Stimulated activated CD8-positive, alpha-beta memory T cell treated with anti-CD3 and anti-CD28 coated beads, Interleukin-4, amount 100 ng/mL, for 1 hour (primary cell): ENCODE measurements at places on chromosomes 12 and 14.

DNA sequence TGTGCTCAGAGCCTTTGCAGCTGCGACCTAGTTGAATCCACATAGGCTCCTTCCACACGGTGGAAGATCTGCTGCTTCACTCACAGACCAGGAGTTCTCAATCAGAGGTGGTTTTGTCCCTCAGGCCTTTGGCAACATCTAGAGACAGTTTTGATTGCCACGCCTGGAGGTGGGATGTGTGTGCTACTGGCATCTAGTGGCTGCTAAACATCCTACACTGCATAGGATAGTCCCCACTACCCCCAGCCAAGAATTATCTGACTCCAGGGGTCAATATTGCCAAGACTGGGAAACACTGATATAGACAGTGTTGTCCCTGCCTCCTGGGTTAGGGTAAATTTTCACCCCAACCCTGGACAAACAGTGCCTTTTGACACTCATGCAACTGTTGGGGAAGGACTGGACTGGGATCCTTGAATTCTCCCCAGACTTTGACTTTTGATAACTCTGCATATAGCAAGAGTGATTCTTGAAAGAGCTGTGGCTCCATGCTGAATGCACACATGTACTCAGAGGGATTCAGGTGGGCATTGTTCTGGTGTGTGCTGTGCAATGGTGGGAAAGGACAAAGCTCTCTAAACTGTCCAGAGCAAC, 39.8 kb downstream of the BAZ2A start:
- DNase-seq: no peak

DNA sequence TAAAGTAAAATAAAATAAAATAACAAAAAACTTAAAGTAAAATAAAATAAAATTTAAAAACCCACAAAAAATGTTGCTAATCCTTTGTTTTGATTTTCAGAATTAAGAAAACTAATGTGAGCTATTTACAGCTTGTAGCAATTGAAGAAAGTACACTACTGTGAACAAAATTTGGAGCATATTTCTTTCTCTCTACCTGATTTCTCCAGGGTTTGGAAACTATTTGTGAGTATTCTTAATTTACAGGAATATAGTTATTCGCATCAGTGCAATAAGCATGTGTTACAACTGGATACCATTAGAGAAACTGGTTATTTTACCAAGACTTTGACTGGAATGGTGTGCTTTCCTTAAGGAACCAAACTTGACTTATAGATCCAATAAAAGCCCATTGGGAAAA, 86.1 kb upstream of the CNOT2 start:
- DNase-seq: no peak

DNA sequence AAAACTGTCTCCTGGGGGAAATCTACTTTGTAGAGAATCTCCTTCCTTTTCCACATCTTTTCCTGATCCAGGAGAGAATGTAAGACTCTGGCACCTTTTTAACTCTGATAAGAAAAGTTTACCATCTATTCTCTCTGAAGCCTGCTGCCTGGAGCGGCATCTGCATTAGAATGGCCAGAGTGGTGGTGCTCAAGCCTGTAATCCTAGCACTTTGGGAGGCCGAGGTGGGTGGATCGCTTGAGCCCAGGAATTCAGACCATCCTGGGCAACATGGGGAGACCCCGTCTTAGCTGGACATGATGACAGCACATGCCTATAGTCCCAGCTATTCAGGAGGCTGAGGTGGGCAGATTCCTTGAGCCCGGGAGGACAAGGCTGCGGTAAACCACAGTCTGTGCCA, 1.4 kb upstream of the CHFR start:
- no peak for DNase-seq

DNA sequence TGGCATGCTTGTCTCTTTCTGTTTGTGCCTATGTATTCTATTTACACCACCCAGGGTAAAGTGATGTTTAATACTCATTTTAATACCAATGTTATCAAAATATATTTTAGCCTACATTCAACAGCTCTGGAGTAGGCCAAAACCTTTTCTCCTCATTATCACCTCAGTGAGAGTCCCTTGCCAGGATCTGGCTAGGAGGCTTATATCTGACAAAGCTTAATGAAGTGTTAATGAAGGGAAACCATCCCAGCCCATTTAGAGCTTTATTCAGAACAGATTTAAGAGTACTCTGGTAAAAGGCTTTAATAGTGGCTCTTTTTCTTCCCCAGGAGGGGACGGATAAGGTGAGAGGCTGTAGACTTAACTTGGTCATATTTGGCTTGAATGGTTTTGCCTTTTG, 137.6 kb downstream of the GRIN2B start:
- DNase-seq: no peak

- no peak for DNase-seq
These were observed 162.1 kb upstream of the AVPR1A start for GRCh38 chr12:63313139-63313538.

DNA sequence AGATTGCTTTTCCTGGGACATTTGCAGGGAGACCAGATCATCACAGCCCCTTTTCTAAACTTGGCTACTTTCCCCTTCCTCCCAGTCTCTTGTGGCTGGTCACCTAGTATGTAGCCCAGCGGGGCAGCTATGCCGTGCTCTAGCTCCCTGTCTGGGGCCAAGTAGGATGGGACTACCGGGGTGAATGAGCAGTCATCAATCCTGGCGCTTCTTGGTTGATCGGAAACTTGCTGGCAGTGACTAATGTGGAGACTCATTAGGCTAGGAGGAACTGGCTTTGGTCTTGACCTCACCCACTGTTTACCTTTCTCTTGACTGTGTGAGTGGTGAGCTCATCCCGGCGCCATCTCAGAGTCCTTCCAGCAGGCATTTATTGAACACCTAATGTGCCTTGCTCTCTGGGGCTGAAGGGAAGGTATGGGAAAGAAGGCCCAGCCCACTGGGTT, 15.9 kb downstream of the PLEKHG3 start:
- DNase-seq: no peak

GRCh38 chr14:63045612-63046320, 508 bp upstream of the KCNH5 start:
- no peak for DNase-seq

DNA sequence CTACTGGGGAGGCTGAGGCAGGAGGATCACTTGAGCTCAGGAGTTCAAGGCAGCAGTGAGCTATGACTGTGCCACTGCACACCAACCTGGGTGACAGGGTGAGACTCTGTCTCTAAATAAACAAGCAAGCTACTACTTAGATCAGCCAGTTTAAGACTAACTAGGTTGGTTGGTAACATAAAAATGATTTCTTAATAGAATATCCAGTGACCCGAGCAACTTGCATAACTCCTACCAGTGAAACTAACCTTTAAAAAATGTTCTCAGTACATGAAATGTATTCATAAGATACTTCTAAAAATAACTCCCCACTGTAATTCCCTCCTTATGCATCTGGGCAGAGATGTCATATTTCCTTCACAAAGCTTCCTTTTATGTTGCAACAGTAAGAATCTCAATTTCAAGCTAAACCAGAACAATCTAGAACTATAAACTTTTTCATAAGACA, 15.9 kb downstream of the TAOK3 start:
- DNase-seq: no peak

- no peak for DNase-seq
These were observed 85.1 kb upstream of the CCDC91 start for GRCh38 chr12:28104903-28105864.

GRCh38 chr12:5889381-5890047, 55.5 kb downstream of the ANO2 start:
- no peak for DNase-seq

- DNase-seq: no peak
These were observed 14.9 kb upstream of the NFKBIA start for GRCh38 chr14:35419429-35419841.

DNA sequence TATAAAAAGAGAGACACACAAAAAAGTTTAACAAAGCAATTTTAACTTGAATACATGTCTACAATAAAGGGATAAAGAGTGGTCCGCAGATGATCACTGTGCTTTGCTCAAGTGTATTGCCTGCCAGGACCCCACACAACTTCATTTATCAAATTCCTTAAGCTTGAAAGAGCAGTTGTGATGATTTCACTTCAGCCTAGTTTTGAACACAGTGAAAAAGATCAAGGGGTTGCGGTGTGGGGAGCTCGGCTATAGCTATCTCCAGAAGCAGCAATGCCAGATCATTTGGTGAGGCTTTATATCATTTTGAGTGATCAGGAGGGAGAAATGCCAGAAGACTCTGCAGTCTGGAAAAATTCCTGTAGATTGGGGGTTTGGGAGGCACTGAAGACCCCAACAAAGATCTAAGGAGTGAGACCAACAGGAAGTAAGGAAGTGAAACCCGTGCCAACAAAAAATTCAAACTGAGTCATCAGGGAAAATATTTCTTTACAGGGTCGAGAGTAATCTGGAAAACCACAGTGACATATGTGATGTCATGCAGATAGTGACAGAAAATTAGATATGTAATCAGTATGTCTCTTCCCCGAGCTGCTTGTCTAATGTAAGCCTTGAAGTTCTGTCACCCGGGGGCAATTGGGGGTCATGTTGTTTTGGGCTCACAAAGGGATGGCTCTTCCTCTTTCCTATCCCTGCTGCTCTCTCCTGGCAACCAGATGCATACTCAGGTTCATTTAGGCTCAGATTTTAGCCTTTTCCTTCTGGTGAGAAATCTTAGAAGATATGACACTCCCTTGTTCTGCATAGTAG, 221.8 kb downstream of the MSRB3 start:
- DNase-seq: no peak

- DNase-seq: no peak
These were observed 132.4 kb upstream of the PZP start for GRCh38 chr12:9340422-9341259.

- no peak for DNase-seq
These were observed 65.7 kb downstream of the PRKCH start for GRCh38 chr14:61387076-61387475.

DNA sequence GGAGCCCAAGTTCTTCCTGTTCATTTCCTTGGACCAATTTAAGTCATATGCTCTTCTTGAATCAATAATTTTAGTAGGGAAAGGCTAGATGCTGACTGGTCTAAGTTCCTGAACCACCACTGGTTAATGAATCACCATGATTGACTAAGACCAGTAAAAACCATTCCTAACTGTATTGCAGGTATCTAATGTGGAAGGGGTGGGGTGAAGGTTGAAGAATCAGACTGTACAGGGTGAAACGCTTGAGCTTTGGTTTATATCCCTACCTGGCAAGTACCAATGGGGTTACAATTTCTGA, 100.1 kb downstream of the DYRK2 start:
- no peak for DNase-seq

GRCh38 chr12:126554625-126555024, 1489.4 kb downstream of the AACS start:
- no peak for DNase-seq

GRCh38 chr12:100995771-100996170, 201.2 kb downstream of the ANO4 start:
- DNase-seq: no peak

- no peak for DNase-seq
These were observed 461.0 kb downstream of the GXYLT1 start for GRCh38 chr12:41683513-41684240.

GRCh38 chr14:24240110-24240918, 2.1 kb downstream of the TINF2 start:
- DNase-seq: no peak

DNA sequence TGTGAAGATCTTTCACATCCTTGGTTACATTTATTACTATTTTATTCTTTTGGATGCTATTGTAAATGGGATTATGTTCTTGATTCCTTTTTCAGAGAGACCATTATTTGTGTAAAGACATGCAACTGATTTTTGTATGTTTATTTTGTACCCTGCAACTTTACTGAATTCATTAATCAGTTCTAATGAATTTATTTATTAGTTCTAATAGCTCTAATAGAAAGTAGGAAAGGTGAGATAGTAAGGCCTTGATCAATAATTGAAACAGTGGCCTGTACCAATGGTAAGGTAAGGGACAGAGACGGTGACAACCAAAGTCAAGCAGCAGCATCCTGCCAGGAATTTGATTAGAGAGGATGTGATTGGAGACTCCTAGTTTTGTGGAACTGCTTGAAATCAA, 224.1 kb downstream of the PHLDA1 start:
- DNase-seq: no peak

GRCh38 chr14:69685716-69686115, 74.3 kb downstream of the SUSD6 start:
- no peak for DNase-seq

DNA sequence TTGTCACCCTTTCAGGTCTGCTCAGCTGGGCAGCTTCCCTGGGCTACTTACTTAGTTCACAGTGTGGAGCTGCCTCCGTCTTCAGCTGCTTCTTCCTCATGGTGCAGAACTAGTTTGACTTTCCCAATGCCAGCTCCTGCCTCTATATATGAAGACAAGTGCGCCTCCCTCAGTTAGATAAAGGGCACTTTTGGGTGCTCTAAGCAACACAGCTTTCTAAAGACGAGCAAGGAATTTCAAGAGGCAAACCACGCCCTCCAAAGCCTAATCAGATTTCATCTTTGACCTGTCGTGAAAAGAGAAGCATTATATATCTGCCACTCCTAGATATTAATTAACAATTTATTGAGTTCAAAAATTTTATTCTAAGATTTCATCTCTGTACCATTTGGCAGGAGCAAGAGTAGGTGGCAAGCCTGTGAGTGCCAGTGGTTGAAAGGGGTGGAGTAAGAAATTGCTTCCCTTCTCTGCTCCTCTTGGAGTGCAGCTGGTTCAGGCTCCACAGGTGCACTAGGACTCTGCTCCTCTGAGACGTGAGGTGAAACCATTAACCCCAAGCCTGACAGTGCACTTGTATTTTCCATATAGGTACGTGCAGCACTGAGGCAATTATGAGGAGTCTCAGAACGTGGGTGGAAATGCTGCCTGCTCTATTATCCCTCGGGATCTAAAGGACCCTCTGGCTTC, 2.1 kb upstream of the SLC11A2 start:
- DNase-seq: no peak

GRCh38 chr12:132099739-132100138, 44.4 kb downstream of the DDX51 start:
- no peak for DNase-seq

DNA sequence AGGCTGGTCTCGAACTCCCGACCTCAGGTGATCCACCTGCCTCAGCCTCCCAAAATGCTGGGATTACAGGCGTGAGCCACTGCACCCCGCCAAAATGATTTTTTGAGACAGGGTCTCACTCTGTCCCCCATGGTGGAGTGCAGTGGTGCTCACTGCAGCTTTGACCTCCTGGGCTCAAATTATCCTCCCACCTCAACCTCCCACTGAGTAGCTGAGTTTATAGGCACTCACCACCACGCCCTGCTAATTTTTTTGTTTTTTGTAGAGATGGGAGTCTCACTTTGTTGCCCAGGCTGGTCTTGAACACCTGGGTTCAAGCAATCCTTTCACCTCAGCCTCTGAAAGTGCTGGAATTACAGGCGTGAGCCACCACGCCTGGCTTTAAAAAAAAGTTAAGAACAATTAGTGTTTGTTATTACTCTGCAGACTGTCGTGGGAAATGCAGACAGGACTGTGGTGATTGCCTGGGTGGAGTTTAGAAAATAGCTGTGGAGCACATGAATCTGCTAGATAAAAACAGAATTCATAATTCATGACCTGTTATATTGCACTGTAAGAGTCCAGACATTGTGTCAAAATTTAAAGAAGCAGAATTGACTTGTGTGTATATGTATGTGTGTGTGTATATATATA, 9.2 kb upstream of the COX6A1 start:
- DNase-seq: no peak

- no peak for DNase-seq
These were observed 26.5 kb upstream of the TTC7B start for GRCh38 chr14:90842726-90843125.
